ENCODE measurements at places on chromosomes 7 and 10.

GRCh38 chr7:27169658-27170425 is 4.3 kb downstream of the HOXA10 start:
- no peak for DNase-seq

- no peak for DNase-seq
Observed at GRCh38 chr7:132800522-132800921, 224.3 kb upstream of the PLXNA4 start.

DNA sequence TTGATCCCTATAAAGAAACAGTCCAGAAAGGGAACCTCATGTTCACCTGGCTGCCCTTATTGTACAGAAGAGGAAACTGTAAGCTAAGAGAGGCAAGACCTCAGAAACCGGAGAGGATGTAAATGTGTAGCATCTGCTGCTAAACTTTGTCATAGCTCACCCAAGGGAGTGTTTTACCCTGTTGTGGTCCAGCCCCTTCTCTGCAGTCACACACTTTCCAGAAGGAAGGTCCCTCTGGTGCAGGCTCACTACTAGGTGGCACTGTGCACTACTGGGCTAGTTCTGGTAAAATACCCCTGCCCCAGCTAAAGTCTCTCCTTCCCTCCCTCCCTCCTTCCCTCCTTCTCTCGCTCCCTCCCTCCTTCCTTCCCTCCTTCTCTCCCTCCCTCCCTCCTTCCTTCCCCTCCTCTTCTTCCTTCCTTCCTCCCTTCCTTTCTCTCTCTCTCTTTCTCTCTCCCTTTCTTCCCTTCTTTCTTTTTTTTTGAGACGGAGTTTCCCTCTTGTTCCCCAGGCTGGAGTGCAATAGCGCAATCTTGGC is 42.5 kb upstream of the LCOR start:
- no peak for DNase-seq

DNA sequence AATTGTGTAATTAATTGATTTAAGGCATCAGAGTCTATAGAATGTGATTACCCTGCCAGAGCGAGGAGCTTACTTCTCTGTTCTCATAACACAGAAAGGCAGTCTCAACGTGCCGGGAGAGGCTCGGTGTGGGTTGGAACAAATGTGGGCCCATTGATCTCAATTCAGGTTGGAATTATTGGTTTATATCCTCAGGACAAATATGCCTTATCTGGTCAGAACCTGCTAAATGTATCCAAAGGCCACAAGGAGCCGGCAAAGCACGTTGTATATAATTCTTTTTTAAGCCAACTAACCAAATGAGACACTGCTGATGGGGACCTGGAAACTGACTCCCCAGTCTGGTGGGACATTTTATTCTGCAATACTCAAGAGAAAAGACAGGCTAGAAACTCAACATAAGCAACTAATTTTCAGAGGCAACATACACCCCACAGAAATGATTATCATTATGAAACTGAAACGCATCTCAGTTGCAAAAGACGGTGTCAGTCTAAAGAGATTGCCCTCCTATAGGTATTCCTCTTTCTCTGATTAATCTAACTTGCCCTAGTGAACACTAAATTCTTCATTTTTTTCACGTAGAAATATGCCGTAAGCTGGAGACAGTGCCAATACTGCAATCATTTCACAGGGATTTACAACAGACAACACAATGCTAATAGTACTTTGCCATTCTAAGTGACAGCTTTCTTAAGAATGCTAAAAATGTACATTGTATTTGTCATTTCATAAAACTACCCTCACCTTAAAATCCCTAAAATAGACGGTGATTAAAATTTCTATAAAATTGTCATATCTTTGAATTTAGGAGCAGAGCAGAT is 9.4 kb downstream of the EBF3 start:
- DNase-seq, result no peak

GRCh38 chr7:126657599-126658358 is 595.0 kb downstream of the GRM8 start:
- no peak for DNase-seq

GRCh38 chr7:115965796-115966475 is 64.6 kb downstream of the TFEC start:
- no peak for DNase-seq

DNA sequence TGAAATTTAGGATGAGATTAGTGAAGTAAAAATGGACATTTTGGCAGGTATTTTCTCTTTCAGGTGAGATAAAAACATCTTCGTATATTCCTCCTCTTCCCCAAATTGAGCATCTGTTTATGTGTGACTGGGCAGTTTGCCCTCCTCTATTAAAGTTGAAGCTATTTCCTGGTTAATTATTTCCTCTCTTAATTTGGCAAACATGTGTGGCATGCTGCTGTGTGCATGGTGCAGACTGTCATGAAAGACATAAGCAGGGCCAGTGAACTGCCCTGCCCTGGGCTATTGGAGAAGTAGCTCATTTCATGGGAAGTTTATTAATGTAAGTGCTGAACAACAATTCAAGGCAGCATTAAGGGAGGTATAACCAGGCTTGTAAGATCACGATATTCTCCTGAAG is 52.6 kb downstream of the EVX1 start:
- DNase-seq, result no peak

DNA sequence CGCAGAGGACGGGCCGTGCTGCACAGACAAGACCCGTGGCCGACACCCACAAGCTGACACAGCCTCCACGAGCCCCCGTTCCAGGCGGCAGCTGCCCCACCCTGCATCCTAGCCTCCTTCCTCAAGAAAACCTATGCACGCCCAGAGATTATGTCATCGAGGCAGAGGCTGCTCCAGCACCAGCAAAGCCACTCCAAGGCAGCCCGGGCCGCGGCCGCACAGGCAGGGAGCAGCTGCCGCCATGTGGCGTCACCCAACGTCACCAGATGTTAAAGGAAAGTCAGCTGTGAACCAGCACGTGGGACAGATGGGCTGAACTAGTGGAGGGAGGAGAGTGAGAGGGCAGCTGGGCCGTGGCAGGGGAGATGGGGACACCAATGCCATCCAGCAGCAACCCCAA is 59.8 kb downstream of the STK32C start:
- no peak for DNase-seq

DNA sequence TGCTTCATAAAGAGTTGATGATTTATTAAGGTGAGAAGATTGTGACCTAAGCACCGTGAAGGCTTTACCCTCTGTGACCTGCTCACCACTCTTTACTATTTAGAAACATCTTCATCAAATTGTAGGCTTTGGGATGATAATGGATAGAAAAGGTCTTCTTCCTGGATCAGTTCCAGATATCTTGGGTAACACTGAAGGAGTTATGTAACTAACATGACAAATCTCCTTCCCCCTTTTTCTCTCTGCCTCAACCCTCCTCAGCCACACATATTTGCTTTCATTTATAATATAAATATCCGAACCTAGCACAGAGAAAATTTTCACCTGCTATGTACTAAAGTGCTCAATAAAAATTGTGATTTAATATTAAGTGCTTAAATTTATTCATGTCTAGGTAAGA is 151.5 kb downstream of the FRMD4A start:
- no peak for DNase-seq

DNA sequence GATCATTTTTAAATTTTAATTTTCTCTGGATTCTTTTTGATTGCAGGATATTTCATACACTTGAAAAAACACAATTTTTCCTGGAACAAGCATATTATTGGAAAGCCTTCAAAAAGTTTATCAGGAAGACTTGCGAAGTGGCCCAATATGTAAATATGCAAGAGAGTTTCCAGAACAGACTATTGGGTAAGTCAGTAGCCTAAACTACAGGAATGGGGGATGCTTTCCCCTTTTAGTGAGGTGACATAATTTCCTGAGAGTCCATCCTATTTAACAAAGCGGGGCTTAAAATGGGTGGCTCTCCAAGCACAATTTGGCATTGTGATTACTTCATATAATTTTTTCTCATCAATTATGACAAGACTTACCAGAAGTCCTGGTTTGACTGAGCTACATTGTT is 77.9 kb downstream of the ABCA13 start:
- no peak for DNase-seq

- DNase-seq, result no peak
Observed at GRCh38 chr10:65123120-65123519, 1601.9 kb downstream of the REEP3 start.

DNA sequence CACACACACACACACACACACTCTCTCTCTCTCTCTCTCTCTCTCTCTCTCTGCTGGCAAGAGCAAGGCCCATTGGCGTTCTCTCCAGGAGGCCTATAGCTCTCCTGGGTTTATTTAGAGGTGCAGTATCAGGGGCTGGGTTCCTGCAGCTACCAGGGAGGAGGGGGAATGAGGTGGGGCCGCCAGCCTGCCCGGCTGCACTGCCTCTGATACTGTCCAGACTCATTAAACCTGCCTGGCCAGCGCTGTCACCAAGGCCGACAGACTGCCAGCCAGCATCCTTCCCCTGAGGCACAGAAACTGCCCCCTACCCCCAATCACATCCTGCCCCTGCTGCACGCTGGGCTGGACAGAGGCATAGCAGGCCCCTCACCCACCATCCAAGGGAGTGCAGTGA is 4.3 kb downstream of the PRRT4 start:
- DNase-seq, result no peak

DNA sequence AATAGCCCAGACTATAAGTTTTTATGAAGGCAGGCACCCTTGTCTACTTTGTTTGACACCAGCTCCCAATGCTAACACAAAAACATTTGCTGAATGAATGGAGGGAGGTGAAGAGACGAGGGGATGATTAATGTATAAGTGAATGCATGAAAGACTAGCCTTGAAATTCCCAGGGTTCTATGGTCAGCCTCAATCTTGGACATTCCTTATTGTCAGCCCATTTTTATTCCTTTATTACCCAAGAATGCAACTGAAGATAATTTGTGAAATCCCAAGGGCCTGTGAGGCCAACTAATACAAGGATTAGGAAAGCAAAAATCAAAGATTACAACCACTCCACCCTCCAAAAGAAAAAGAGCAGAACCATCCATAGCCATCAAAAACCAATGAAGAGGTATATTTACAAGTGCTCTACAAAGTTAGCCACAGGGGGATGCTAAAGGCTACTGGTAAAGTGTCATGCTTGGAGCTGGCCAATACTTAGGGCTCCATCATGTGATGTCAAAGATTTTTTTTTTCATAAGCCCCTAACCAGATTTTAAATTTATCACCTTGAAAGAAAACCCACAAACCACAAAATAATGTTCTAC is 40.0 kb upstream of the ASAH2 start:
- DNase-seq, result no peak

DNA sequence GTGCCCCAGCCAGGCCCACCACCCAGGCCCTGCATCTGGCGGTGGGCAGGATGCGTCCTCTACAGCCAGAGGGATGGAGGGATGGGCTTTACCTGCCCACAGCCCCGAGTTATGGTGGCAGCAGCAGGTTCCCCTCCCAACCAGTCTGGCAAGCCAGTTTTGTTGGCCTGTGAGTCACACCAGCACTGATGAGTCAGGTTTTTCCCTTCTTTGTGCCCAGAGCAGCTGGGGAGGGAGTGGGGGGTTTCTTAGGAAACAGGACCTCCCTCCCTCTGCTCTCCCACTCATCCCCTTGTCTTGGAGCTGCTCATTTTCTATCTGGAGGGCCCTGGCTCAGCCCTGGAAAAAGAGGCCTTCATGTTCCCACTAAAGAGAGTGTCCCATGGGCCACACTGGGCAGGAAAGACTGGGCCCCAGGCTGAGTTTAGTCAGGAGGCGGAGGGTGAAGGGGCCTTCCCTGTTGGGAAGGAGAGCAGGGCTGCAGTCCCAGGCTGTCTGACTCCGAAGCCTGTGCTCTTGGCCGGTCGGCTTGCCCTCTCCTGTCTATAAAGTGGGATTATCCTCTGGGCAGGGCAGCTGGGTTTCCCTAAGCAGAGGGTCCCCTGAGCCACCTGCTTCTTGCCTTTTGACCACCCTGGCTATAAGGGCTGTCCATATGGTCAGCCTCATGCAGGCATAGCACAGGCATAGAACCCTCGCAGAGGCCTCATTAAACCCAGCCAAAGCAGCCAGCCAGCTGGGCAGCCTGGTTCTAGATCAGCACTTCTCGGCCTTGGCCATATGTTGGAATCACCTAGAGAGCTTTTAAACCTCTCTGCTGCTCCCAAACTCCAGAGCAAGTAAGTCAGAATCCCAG is 30.2 kb upstream of the ANKRD2 start:
- peak; percentile 76 for DNase-seq

- no peak for DNase-seq
Observed at GRCh38 chr7:55484241-55484640, 88.1 kb downstream of the VOPP1 start.

Measured in T1000 (cell line).